ENCODE measurements at places on chromosomes 12 and 14.

DNA sequence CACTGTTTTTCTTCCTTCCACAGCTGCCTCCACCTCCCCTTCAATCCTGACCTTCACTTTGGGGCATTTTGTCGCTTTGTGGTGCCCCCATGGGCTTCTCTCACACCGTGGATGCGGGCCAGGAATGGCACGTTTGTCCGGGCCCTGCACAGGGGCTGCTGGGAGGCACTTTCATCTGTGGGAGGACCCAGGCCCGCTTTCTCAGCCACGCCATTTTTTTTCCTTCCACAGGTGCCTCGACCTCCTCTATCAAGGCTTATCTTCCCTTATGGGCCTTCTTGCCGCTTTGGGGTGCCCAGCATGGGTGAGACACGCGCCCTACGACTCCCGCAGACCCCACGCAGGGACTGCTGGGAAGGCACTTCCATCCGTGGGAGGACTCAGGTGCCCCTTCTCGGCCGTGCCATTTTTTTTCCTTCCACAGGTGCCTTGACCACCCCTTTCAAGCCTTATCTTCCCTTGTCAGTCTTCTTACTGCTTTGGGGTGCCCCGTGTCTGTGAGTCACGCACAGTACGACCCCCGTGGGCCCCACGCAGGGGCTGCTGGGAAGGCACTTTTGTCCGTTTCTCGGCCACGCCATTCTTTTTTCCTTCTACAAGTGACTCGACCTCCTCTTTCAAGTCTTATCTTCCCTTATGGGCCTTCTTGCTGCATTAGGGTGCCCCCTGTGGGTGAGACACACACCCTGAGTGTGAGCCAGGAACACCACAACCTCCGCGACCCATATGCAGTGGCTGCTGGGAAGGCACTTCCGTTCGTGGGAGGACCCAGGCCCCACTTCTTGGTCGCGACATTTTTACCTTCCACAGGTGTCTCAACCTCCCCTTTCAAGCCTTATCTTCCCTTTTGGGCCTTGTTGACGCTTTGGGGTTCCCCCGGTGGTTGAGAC lies 270.7 kb downstream of the ALG10 start:
- DNase-seq: no peak

- no peak for DNase-seq
Observed at GRCh38 chr14:59022144-59022543, 166.3 kb upstream of the DAAM1 start.

DNA sequence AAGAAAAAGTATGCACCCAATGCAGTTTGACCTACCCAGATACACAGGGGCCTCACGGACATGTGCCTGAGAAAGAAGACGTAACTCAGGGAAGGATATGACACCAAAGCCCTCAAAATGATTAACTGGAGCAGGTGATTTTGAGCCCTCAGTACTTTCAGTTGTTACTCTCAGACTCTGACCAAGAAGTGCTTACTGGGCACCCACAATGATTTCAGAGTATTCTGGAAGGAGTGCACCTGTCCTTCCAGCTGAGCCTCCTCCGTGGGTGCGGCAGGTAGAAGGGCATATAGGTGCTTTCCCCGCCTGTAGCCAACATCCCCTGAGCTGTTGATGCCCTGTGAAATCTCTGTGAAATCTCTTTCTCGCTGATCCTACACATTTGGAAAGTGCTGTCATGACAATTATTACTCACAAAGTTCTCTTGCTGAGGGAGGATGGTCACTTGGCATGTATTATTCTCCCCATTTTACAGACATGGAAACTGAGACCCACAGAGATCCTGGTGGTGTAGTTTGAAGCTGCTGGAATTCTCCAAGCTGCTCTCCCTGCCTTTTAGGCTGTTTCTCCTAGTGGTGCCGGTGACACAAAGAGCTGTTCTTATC lies 154.3 kb upstream of the CCND2 start:
- no peak for DNase-seq

GRCh38 chr14:98489115-98489514 lies 782.9 kb downstream of the BCL11B start:
- no peak for DNase-seq

DNA sequence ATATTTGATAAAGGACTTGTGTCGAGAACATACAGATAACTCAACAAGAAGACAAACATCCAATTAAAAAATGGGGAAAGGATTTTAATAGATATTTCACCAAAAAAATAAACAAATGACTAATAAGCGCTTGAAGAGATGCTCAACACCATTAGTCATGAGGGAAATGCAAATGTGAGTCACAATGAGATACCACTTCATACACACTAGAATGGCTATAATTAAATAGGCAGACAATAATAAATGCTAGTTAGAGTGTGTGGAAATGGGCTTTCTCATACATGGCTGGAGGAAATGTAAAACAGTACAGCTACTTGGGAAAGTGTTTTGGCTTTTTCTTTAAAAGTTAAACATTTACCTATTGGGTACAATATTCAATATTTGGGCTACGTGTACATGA lies 34.8 kb downstream of the DLK1 start:
- no peak for DNase-seq

GRCh38 chr12:462936-463705 lies 3.4 kb downstream of the B4GALNT3 start:
- DNase-seq: no peak

GRCh38 chr12:33876618-33877017 lies 145.7 kb upstream of the ALG10 start:
- no peak for DNase-seq

- DNase-seq: no peak
Observed at GRCh38 chr14:76053572-76054355, 68.2 kb downstream of the IFT43 start.

GRCh38 chr14:91387169-91387835 lies 30.3 kb downstream of the CCDC88C start:
- DNase-seq: no peak

GRCh38 chr14:96713426-96713825 lies 83.8 kb upstream of the VRK1 start:
- DNase-seq: no peak

GRCh38 chr12:124110372-124110883 lies 137.4 kb downstream of the ZNF664 start:
- no peak for DNase-seq

GRCh38 chr14:72237722-72238666 lies 305.8 kb downstream of the RGS6 start:
- no peak for DNase-seq

- no peak for DNase-seq
Observed at GRCh38 chr14:99759546-99759925, 33.7 kb upstream of the EML1 start.

GRCh38 chr12:129373746-129374145 lies 520.5 kb downstream of the GLT1D1 start:
- DNase-seq: no peak

- no peak for DNase-seq
Observed at GRCh38 chr12:128583453-128583852, 240.3 kb downstream of the SLC15A4 start.

GRCh38 chr12:49636979-49637755 lies 13.8 kb downstream of the PRPF40B start:
- DNase-seq: no peak

DNA sequence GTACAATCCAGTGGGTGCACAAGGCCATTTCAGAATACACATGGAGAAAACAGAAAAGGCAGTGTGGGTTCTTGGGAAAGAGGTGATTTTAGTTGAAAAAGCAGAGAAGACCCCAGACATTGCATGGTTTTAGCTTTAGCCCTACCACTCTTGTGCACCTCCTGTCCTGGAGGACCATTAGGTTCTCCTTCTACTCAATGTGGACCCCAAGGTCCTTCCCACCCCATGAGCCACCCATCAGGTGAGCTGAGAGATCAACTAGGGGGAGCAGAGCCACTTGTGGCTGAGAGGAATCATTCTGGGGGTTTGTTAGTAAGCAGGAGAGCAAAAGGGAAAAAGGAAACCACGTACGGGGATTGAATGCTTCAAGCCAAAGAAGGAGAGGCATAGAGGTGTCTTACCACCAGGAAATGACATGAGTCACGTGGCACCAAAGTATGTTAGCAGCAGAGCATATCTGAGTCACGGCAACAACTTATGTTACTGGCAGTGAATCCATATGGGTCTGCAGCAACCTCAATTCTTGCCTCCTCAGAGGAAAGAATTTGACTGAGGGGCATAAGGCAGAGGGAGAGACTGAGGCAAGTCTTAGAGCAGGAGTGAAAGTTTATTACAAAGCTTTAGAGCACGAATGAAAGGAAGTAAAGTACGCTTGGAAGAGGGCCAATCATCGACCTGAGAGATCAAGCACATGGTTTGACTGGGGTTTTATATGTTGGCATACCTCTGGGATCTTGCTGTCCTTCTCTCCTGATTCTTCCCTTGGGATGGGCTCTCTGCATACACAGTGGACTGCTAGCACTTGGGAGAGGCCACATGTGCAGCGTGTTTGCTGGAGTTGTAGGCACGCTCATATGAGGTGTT lies 73.9 kb downstream of the HSD17B6 start:
- no peak for DNase-seq

- no peak for DNase-seq
Observed at GRCh38 chr12:88627501-88627900, 47.2 kb upstream of the KITLG start.

DNA sequence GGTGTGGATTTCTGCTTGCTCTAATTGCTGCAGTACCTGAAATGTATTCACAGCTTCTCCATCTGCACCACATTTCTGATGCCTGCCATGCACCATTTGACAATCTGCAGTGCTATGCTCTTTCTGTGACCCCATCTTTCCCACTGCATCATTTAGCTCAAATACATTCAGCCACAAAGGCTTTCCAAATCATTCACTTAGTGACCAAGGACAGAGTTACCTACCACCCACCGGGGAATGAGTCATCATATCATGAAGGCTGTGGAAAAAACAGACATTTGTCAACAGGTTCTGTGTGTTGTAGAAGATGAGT lies 465.5 kb upstream of the ATP2B1 start:
- DNase-seq: no peak

- DNase-seq: no peak
Observed at GRCh38 chr12:130973109-130973508, 19.4 kb downstream of the ADGRD1 start.

DNA sequence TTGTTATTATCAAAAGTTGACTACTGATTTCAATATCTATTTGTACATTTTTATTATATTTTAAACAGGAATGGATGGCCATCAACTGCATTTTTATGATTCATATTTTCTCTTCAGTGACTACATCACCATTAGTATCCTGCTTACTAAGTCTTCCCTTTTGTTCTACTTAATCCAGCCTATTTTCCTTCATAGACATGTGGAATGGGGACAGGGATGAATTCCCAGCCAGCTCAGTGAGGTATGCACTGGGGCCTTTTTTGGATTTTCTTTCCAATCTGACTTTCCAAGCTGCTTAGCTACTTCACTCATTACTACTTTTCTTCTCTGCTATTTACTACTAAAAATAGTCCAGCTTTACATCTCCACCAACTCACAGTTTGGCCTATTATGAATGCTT lies 38.4 kb downstream of the AKAP6 start:
- no peak for DNase-seq

DNA sequence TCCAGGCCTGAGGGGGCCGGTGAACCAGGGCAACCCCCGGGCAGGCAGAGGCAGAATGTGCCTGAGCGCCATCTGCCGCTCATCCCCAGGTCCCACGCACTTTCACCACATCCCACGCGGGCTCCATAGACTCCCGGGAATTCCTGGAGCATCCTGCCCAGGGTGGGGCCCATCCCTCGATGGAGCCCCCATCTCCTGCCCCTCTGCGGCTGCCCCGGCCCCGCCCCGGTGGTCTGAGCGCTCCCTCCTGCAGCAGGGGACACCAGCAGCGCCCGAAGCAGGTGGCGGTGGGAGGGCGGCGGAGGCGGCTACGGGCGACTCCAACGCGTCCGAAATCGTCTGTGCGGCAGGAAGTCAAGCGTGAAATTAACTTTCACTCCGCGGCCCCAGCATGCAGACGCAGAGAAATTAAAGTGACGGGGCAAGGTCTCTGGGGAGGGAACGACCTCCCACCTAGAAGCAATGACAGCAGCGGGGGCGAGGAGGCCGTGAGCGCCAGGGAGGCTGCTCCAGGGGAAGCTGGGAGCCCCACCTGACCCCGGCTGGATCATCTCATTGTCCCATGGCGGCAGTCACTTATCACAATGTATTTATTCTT lies 122.2 kb downstream of the NCOR2 start:
- no peak for DNase-seq

GRCh38 chr14:102746634-102747438 lies 30.4 kb upstream of the TRAF3 start:
- no peak for DNase-seq

- no peak for DNase-seq
Observed at GRCh38 chr12:101924618-101925017, 47.2 kb downstream of the DRAM1 start.

DNA sequence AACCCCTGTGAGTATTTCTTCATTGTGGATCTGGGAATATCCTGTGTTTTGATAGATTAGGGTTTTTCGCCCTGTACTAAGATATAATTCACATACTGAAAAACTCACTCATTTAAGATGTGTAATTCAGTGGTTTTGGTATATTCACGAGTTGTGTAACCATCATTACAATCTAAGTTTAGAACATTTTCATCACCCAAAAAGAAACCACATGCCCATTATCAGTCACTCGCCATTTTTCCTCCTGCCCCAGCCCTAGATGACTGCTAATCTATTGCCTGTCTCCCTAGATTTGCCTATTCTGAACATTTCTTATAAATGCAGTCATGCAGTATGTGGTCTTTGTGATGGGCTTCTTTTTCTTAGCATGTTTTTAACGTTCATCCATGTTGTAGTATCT lies 67.9 kb upstream of the ATF1 start:
- no peak for DNase-seq

- no peak for DNase-seq
Observed at GRCh38 chr14:22976620-22977433, 5.5 kb downstream of the AJUBA start.

- DNase-seq: no peak
Observed at GRCh38 chr12:89350630-89351488, 1.4 kb downstream of the DUSP6 start.

DNA sequence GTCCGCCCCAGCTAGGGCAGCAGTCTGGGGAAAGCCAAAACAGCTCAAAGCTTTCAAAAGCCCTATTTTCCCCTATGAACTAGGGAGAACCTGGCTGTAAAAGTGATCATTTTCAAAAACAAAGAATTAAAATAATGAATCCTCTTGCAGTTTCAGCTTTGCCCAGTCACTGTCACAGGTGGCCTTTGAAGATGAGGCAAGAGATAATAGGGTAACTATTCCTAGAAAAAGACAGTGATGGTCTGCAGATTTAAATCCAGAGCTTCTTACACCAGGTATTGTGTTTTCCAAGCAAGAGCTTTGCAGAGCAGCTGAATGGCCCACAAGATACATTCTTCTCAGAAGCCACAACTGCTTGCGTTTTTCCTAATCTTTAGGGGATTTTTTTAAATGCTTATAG lies 80.2 kb upstream of the NUDT4 start:
- no peak for DNase-seq

- no peak for DNase-seq
Observed at GRCh38 chr14:62710811-62711210, 334.4 kb downstream of the KCNH5 start.

GRCh38 chr12:75488553-75488952 lies 8.0 kb downstream of the GLIPR1 start:
- no peak for DNase-seq
